ENCODE measurements at places on chromosomes 4 and X. TPM values are rescaled to one million over a fixed set of nuclear protein-coding genes. Genes with fewer than 3 reads are reported as not detected.

RNF113A gene
- total RNA-seq = 9.0 TPM

TMPRSS11F gene
- total RNA-seq = not detected

RAB41 gene
- total RNA-seq = not detected

PAGE2B gene
- 0.70 TPM for total RNA-seq

AMBN gene
- 0.47 TPM for total RNA-seq

GYPE gene
- 2.2 TPM for total RNA-seq

ANK2 gene
- 114 TPM for total RNA-seq

TSPAN6 gene
- 72.9 TPM for total RNA-seq

Data from metanephros (tissue), 2 donors.